ENCODE measurements at places on chromosomes 5 and 9.

- no peak for DNase-seq
Observed at GRCh38 chr9:92615790-92616189, 54.1 kb downstream of the IPPK start.

- DNase-seq: peak; percentile 91
Observed at GRCh38 chr9:70418822-70419555, 4.5 kb upstream of the KLF9 start.

GRCh38 chr9:132955123-132955522 lies 10.7 kb upstream of the TSC1 start:
- no peak for DNase-seq

- no peak for DNase-seq
Observed at GRCh38 chr9:131661568-131662288, 78.1 kb downstream of the RAPGEF1 start.

DNA sequence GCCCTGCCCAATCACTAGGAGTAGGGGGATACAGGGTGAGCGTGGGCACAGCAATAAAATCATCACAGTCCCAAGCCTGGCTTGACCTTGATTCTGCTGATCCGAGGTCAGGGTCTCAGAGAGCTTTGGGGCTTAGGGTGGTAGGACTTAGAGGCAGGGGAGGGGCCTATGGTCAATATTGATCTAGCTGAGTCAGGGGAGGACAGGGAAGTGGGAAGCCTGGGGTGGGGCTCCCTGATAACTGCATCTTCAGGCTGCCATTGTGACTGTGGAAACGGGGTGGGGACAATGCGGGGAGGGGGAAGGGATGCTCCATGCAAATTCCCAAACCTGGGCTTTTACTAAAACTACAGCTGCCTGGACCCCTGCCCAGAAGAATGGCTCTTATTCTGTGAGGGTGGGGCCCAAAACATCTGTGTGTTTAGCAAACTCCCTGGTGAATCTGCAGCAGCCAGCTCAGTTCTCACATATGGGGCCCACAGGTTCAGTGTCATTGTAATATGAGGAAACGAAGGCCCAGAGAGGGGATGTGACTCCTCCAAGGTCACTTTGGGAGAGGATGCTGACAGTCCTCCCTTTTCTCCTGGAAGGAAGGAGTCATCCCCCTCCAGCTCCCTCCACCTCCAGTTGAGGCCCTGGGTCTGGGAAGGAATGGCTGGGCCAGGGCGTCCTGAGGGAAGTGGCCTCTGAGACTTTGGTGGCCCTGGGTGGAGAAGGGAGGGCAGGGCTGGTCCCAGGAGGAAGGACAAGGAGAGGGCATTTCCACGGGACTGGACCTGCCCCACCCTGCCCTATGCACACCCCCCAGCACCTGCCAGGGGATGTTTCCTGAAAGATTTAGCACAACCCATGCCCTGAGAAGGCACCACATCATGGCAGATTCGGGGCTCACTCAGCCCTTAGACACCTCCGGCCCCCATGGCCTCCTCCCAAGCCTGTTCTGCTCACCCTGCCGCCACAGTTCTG lies 26.4 kb downstream of the SLC6A7 start:
- no peak for DNase-seq

DNA sequence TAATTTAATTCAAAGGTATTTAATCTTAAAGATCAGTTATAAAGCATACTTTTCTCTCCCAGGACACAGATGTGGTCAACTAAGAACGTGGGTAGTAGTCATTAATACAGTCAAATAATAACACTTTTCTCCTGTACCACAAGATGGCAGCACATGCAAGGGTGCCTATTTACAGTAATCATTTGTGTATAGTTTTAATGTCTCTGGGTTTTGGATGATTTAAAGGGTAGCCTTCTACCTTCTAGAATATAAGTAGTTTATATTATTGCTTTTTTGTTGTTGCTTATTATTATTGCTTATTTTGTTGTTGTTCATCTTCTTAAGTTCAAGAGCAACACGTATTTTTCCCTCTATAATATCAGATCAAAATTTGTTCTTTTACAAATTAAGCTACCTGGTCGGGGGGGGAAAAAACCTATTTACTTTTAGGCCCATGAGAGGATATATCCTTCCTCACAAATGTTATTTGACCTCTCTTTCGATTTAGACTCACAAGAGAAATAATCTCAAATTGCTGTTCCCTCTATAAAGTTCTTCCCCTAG lies 59.6 kb upstream of the SLC27A6 start:
- DNase-seq: peak; percentile 39

DNA sequence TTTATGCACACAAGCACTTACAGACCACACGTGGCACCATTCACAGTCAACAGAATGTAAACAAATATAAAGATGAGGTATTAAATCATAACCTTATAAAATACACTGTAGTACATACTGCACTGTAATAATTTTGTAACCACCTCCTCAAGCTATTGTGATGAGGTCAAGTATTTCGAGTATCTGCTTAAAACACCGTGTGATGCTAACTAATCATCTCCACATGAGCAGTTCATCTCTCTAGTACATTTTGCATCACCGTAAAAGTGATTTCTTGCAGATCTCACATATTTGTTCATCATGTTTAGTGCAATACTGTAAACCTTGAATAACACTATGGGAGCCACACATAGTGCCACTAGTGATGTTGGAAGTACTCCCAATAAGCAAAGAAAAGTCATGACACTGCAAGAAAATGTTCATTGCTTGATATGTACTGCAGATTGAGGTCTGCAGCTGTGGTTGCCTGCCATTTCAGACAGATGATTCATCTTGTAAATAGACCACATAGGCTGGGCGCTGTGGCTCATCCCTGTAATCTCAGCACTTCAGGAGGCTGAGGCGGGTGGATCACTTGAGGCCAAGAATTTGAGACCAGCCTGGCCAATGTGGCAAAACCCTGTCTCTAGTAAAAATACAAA lies 44.3 kb downstream of the FOXB2 start:
- no peak for DNase-seq

- DNase-seq: no peak
Observed at GRCh38 chr9:22030101-22030598, 21.0 kb upstream of the CDKN2B start.

DNA sequence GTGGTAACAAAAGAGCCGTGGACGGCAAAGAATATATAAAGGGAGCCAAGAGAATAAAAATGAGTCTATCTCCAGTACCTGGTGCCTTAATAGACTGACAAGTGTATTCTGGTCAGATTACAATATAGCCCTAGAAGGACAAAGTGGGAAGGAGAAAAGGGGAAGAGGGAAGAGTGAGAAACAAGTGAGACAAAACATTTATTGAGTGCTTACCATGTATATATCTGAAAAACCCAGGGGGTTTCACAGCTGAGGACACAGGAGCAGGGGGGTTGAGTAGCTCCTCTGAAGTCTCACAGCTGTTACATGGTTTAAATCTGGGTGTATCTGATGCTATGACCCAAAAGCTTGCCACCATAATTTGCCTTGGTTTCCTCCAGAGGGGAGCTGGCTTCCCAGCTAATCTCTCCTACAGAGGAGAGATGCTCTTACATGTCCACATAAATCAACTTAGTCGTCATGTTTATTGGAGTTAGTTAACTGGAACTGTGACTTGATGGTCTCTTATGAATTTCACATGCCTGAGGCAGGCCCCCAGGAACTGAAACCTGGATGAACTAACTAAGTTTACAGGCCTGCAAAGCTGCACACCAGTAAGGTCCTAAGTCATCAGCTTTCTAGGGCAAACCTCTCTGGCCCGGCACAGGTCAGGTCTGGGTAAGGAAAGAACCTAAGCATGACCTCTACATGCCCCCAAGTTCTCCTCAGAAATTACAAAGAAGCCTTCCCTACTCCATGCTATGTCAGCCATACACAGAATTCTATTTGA lies 15.5 kb downstream of the SIL1 start:
- DNase-seq: no peak

GRCh38 chr5:168656633-168657032 lies 77.5 kb upstream of the PANK3 start:
- peak; percentile 24 for DNase-seq

DNA sequence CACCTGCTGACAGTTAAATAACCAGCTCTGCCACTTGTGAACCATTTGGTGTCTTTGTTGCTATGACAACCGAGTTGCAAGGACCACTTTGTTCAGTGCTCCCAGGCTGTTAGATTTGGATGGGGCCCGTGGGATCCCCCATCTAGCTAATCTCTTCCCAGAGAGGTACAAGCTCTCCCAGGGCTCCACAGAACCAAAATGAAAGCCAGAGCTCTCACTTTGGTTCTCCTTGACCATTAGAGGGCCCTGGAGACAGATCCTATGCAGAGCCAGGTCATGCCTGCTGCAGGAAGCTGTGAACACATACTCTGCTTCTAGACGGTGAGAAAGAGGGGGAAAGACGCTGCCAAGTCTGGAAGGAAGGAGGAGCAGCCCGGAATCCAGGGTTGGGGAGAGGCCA lies 224.6 kb downstream of the GABBR2 start:
- DNase-seq: no peak

- no peak for DNase-seq
Observed at GRCh38 chr5:176716320-176716719, 69.0 kb downstream of the TSPAN17 start.

DNA sequence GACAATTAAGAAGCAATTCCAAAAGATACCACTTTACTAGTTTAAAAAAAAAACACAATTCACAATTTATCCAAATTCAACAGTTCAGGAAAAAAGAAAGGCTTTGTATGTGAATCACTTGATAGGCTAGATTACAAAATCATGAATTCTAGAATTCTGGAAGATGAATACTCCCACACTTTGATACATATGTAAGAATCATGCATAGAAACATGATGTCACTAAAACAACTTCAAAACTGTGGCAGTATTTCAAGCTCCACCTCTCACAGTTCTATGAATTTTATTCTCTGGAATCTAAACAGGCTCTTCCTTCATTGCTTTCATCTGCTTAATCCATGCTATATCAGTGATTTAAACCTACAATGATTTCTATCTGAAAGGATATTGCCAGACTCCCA lies 51.0 kb downstream of the GNAQ start:
- DNase-seq: no peak

DNA sequence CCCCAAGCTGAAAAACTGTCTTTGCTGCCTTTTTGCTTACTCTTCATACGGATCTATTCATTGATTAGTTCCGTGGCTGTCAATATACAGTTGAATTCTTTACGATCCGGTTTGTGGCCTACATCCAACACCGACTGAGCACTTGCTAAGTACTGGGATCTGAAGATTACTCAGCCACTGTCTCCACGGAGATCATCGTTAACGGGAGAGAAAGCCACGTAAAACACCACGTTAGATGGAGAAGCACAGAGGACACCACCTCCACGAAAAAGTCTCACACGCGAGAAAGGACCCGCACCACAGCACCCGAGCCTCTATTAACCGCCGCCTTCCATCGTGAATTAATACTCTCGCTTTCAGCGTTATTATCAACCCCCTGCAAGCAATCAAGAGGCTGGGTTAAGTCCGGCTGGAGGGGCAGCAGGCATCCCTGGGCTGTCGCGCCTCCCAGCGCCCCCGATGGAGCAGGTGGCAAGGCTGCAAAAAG lies 650 bp downstream of the ELP1 start:
- peak; percentile 52 for DNase-seq

- peak; percentile 16 for DNase-seq
Observed at GRCh38 chr9:91948597-91949391, 1.2 kb downstream of the ROR2 start.

DNA sequence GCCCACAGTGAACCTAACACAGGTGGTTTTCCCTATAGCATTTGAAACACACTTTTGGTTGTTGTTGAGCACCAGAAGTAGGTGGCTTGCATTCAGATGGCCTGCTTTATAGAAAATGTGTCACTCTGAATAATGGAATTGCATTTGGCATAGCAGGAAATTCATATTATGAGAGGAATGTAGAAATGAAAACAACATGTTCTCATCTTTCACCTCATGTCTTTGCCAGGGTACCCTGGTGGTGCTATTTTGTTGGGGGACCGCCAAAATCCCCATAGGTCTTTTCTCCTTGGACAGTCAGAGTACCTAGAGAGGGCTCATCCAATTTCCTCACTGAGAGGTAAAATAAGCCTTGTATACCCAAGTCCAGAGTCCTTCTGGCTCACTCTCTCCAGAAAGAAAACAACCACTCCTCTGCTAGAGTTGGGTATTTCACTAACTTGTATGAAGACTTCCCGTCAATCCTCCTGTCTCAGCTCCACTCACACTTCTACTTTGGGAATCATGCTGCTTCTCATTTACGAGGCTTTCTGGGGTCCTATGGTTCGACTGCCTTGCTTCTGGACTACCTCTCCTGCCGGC lies 67.4 kb downstream of the MRPS27 start:
- no peak for DNase-seq

DNA sequence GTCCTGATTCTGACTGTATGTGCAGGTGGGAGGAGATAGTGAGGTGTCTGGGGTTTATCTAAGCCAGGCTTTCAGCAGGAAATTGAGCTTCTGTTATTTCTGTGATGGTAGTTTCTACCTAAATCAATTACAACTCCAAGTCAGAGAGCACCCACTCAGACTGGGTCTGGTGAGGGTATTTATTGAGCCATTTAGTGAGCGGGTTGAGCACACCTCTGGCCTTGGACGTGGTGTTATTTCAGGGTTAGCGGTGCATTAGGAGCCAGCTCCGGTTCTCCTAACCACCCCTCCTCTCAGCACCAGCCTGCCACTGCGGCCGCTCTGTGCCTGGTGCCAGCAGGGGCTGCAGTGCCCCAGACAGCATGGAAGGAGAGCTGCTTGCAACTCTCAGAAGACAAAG lies 238.9 kb downstream of the CACNA1B start:
- DNase-seq: no peak

- no peak for DNase-seq
Observed at GRCh38 chr5:152503206-152503605, 98.1 kb upstream of the NMUR2 start.

DNA sequence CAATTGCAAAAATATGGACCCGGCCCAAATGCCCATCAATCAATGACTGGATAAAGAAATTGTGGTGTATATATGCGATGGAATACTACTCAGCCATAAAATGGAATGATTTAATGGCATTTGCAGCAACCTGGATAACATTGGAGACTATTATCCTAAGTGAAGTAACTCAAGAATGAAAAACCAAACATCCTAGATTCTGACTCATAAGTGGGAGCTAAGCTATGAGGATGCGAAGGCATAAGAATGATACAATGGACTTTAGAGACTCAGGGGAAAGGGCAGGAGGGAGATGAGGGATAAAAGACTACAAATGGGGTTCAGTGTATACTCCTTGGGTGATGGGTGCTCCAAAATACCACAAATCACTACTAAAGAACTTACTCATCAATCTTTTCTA lies 247.6 kb upstream of the FBXL7 start:
- no peak for DNase-seq

GRCh38 chr5:112784726-112785125 lies 47.0 kb downstream of the APC start:
- no peak for DNase-seq

DNA sequence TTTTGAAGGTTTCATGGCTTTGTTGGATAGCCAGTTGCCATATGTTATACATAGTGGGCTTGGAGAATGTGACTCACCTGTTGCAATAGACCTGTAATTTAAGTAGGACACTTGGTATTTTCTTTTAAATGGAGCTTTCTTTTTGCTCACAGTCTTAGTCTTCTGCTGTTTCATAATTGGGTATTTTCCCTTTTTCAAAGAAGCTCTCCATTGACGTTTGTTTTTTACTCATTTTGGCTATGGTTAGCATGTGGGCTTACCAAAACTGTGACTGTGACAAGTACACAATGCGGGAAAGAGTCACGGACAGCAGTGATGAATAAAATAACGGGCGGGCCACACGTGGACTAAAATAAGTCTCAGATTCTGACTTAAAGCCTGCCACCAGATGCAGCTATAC lies 23.2 kb upstream of the RNF20 start:
- DNase-seq: no peak

GRCh38 chr5:125411744-125412560 lies 665.5 kb upstream of the ZNF608 start:
- no peak for DNase-seq
